ENCODE measurements at places on chromosomes 3 and 15.
A peak's percentile ranks its signal among the peaks of the same experiment; 100 is the strongest.

GRCh38 chr3:170491901-170492300, 73.2 kb downstream of the CLDN11 start:
- DNase-seq: no peak

DNA sequence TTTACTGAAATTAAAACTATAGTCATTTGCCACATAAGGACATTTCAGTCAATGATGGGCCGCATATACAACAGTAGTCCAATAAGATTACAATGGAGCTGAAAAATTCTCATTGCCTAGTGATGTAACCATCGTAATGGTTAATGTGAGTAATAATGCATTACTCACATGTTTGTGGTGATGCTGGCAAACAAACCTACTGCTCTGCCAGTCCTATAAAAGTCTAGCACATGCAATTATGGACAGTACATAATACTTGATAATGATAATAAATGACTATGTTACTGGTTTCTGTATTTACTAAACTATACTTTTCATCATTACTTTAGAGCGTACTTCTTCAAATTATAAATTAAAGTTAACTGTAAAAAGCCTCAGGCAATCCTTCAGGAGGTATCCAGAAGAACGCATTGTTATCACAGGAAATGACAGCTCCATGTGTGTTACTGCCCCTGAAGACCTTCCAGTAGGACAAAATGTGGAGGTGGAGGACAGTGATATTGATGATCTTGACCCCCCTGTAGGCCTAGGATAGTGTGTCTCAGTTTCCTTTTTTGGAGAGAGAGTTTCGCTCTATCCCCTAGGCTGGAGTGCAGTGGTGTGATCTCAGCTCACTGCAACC, 102.7 kb downstream of the ATP1B3 start:
- DNase-seq: no peak

DNA sequence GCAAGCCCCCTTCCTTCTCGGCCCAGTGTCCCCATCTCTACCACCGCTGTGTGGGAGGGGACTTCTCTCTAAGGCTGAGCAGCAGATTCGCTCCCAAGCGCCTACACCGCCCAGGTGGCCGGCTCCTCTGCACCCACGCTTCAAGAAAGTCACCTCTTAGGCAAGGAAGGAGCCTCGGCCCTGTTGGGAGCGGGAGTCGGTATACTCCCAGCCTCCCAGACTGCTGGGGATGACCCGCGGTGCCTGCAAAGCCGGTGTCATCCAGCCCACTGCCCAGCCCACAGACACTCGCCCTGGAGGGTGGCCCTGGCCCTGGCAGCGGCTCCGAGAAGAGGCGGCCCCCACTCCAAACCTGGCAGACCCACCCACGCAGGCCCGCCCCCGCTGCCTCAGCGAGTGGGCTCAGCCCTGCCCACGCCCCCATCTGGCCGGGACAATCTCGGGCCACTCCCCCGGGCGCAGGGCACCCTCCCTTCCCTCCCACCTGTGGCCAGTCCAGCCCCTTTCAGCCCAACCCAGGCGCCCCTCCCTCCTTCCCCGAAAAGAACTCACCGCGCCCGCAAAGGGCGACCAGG, 396 bp downstream of the CHRNB4 start:
- DNase-seq: peak; percentile 66

- DNase-seq: no peak
These were observed 26.2 kb downstream of the PDE8A start for GRCh38 chr15:85007741-85008397.

GRCh38 chr3:37197810-37198371, 23.5 kb upstream of the LRRFIP2 start:
- no peak for DNase-seq

DNA sequence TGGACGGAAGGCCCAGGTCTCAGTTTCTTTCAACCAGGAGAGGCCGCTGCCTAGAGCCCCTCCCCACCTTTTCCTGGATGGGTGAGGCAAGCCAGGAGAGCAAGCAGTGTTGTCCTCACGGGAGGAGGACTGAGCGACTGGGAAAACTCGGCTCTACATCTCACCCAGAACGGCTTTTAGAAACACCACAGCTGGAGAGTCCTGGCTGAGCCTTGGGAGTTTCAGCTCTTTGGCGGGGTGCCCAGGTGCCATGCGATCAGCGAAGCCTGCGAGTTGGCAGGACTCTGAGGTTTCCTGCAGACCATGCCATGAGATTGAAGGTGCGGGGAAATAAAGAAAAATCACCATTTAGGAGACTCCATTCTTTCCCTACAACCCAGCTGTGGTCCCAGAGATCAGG, 26.0 kb downstream of the PPCDC start:
- peak; percentile 53 for DNase-seq

DNA sequence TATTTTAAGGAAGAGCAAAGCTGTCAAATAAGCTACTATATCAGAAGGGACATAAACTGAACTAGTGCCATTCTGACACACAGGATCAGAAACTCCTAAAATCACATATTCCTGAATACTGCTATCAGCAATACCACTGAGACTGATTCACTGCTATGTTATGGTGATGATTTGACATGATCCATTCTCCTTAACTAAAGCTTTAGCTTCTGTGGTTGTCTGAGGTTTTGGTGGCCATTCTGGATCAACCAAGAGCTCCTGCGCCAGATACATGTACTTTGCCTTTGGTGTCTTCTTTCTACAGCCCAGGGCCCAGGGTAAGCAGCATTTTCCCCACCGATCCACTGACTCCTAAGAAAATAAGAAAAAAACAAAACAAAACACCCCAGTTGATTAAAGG, 6.7 kb upstream of the GP5 start:
- DNase-seq: no peak

GRCh38 chr3:55544219-55544618, 57.1 kb upstream of the WNT5A start:
- DNase-seq: no peak

GRCh38 chr3:94081884-94082283, 19.0 kb downstream of the NSUN3 start:
- no peak for DNase-seq

DNA sequence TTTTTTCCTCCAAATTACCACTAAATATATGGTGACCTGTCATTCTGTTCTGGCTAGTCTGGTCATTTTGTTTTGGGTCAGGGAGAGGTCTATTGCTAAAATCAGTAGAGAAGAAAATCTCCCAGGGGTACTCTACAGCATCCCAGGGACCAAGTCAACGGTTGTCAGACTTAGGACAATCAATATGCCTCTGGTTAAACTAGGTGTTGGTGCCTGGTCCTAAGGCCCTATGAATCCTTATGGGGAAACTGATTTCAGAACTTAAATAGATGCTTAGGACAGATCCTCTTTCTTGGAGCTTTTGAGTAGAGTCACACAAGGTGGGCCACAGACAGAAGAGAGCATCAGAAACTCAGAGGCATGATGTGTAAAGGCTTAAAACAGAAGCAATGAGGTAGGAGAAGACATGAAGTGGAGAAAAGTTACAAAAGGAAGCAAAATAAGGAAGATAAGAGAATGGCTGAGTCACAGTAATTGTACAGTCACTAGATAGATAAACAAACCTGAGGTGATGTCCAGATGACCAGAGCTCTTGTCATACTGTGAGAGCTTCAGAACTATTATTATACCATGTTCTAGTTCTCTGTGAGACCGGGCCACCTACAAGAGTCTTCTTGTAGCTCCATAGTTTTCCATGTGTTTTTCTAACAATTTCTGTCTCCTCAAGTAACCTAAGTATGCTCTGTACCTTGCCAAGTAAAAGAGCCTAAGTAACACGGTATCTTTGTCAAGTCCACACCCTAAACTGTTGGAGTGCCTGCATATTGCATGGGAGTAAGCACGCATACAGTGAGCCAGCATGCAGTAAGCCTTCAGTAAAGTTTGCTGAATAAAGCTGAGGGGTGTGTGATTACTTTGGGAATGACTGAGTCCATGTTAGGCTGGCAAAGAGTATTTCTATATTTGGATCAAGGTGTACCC, 44.6 kb upstream of the LEKR1 start:
- DNase-seq: no peak

GRCh38 chr3:172461530-172462138, 13.4 kb upstream of the GHSR start:
- no peak for DNase-seq

All from frontal cortex (tissue), 4 donors.